ENCODE measurements at places on chromosomes 4 and X.
A peak's percentile ranks its signal among the peaks of the same experiment; 100 is the strongest.

DNA sequence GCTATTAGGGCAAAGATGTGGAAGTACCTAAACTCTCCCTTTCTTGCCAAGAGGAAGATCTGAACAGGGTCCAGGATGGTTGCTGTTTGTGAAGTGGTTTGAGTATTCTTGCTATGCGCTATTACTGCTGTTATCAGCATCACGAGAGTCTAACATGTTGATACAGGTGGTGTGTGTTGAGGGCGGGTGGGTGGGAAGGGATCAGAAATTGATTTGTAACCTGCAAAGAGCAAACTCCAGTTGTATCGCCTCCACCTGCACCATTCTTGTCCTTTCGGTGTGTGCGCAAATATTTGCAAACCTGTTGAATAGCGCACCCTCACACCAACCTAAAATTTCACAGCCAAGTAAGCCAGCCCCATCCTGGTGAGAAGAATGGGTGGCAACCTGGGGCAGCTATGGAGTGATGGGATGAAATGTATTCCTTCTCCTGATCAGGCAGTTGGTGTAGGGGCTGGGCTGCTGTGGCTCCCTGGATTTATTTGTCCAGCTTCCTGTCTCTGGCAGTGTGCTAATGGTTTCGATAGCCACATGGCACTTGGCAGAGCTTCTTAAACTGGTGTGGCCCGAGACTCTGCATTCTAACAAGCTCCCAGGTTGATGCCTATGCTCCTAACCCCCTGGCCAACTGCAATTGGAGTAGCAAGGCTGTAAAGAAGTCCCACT lies 102.6 kb upstream of the SCML1 start:
- no peak for DNase-seq

DNA sequence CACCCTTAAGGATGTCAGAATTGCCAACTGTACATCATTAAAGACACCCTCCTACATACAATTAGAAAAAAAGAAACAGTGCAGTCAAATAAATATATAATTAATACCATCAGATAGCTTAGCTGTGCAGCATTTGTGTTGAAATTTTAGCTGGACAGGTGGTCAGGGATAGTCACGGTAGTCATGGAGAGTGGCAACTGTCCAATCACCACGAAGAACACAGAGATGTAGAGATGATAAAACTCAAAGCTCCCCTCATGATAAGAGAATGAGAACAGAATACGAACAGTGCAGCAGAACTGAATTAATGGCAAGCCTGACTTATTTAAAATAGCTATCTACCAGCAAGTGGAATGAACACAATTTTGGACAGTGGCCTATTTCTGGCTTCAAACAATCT lies 27.2 kb downstream of the SLC39A8 start:
- no peak for DNase-seq

DNA sequence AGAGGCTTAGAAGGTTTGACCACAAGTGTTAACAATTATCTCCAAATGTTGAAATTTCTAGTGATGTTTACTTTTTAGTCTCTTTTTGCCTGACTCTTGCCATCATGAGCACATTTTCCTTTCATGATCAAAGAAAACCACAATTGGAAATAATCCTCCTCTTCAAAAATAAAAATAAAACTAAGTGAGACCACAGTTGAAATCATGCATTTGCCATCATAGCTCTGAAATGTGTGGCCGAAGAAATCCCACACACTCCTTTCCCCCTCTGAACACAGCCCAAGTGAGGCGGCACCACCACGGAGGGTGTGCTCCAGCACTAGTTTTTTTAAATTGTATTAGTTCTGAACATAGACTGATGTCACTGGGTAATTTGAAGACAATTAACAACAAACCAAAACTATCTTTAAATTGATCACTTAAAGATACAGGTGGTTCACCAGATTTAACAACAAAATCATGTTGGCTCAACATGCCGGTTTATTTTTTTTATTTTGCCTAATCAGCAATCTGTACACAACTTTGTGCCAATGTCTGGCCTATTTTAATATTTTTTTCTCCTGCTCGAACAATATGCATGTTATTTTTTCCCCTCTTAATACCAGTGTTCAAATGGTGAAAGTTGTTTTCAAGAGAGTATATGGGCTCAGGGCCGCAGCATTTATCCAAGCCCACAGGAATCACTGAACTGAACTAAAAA lies 17.6 kb downstream of the APBB2 start:
- no peak for DNase-seq

DNA sequence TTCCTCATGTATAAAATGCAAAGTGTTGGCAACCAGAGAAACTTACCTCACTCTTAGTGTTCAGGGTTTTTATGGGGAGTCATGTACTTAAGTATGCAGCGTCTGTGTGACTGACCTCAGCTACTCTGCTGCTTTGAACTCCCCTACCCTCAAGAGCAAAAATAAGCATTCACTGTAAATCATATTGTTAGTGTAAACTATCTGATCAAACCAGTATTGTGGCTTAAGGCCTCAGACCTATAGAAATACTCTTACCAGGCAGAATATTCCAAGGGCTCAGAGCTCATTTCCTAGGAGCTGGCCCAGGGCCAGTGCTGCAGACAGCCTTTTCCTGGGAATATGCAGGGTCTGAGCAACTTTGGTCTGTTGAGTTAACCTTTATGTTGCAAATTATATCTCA lies 453.1 kb downstream of the CCSER1 start:
- no peak for DNase-seq

- DNase-seq, result no peak
These were observed 216.0 kb upstream of the TAPT1 start for GRCh38 chr4:16442296-16442695.

DNA sequence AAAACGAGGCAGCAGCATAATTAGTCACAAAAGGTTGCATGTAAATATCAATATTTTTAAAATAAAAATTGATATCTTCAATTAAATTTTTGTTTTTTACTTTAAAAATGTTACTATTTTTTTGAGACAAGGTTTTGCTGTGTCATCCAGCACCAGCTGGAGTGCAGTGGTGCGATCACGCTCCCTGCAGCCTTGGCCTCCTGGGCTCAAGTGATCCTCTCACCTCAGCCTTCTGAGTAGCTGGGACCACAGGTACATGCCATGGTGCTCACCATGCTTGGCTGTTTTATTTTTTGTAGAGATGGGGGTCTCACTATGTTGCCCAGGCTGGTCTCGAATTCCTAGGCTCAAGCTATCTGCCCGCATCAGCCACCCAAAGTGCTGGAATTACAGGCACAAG lies 96.8 kb upstream of the FRAS1 start:
- DNase-seq, result no peak

DNA sequence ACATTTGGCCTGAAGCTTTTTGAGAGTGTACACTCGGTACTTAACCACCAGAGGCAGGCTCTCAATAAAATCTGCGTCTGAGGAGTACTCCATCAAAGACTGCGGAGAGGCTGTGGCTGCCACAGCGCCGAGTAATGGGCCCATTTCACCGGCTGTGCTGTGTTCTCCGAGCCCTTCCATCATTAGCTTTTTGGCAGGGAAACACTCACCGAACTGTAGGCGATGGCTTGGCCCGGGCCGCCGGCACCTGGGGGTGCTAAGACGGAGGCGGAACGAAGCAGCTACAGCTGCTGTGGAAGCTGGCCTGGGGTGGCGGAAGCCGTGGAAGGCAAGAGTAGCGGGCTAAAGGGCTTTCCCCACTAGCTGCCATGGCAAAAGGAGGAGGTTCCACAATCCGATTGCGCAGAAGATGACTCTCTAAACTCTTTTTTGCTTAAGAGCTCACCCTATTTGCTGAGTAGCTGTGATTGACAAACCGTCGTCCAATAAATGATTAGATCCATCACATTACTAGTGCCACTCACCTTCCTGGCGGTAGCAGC lies 48.5 kb upstream of the PABPC1L2A start:
- no peak for DNase-seq

DNA sequence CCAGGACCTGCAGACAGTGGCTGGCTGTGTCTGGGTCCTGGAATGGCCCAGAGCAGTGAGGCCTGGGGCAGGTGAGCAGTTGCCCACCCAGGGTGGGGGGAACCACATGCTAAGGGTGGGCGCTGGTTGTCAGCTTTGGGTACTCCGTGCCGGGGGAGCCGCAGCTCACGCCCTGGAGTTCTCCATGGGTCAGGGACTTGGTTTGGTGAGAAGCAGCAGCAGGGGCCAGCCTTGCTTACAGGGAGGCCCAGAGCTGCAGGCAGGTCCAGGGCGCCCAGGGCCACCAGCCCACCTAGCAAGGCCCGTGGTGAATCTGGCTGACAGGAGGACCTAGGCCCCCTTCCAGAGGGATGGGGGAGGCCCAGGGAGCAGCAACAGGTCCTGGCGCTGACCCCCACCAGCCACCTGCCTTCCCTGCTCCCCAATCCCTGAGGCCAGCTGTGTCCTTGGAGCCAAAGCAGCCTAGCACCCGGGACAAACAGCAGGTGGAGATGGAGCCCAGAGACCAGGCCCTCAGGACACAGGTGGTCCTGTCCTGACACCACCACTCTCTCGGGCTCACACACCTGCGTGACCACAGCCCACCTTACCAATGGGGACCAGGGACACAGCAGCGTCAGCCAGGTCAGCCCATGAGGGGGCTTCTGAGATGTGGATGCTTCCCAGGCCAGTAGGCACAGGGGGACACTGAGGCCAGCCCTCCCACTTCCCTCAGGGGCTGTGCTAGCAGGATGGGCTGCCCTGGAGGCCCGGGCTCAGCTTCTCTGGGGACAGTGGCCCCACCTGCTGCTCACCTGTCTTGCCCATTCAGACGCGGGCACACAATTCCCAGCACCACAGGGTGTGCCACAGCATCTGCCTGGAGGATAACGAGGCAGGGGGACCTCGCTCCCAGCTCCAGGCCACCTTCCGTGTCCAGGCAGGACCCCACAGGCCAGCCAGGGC lies 3.5 kb downstream of the MXD4 start:
- no peak for DNase-seq

GRCh38 chrX:118534716-118535493 lies 39.3 kb downstream of the DOCK11 start:
- no peak for DNase-seq

DNA sequence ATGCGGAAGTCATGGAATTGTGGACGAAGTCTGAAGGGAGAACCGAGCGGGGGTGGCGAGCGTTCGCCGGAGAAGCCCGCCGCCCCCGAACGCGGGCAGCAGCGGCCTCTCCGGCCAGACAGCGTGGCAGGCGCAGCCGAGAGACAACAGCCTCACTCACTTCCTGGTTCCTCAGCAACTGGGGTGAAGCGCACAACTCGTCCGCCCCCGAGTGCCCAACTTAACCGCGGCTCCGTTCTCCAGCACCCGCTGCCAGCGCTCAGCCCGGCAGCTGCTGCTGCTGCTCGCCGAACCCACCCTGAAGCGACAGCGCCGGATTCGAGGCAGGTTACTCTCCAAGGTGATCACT lies 68.0 kb downstream of the NOCT start:
- peak; percentile 78 for DNase-seq

GRCh38 chr4:7472442-7473013 lies 37.8 kb upstream of the PSAPL1 start:
- DNase-seq, result no peak

GRCh38 chr4:1072830-1073446 lies 40.4 kb downstream of the RNF212 start:
- peak; percentile 95 for DNase-seq

DNA sequence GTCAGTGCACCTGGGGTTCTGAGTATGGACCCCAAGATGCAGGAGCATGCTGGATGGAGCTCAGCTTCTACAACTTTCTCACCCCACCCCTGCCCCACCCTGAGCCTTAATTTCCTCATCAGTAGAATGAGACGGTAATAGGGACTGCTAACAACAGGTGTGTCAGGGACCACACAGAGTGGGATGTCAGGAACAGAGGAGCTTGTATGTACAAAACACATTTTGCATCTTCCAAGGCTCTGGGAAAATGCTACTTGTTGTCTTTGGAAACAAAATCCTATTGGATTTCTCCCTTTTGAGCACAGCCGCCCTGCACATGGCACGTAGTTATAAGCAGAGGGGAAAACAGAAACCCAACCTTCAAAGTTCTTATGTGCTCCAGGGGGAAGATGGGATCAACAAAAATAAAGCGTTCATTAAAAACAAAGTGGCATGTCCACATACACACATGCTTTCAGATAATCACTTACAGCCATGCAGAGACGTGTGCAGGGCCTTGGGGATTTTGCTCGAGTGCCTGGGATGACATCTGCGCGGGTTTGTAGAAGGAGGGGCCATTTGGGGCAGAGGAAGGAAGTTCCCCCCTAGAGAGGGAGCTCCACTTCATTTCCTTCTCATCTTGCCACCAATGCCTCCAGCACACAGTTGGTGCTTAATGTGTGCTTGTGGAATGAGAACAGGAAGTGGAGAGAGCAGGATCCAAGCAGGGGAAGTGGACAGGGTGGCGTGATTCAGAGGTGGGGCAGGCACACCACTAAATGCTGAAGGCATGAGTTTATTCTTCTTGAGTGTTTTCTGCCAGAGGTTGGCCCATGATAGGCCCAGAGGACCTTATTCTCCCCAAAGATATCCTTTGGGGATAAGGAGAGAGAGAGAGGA lies 138.9 kb downstream of the SMIM20 start:
- no peak for DNase-seq

GRCh38 chrX:31652650-31653049 lies 580.8 kb upstream of the FTHL17 start:
- DNase-seq, result no peak

DNA sequence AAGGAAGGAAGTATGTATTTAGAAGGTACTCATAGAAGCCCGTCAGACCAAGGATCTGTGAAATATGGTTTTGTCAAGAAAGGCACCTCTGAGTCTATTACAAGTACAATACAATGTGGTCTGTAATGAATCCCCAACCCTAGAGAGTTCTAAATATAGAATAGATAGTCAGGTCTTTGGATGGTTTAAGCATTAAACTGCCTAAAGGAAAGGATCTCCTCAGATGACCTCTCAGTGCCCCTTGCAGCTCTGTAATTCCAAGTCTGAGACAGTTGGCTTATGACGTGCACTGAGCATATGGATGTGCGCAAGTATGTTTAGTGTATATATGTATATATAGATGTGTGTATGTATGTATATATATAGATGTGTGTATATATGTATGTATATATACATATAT lies 62.0 kb downstream of the CCSER1 start:
- no peak for DNase-seq

DNA sequence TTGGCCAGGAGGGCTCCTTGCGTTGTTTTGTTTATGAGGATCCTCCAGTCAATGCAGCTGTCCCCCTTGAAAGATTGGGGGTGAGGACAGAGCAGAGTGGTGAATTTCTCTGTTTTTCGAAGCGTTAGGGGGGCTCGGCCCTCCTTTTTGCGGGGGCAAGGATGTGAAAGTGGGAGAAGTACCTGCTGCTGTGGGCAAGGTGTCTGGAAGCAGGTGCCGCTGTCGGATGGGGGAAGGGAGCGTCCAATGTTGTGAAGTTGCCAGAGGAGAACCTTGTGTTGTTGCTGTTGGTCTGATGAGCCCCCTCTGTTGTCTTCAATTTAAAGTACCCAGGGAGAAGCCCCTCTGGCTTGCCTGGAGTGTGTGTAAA lies 613 bp downstream of the GLRB start:
- no peak for DNase-seq

DNA sequence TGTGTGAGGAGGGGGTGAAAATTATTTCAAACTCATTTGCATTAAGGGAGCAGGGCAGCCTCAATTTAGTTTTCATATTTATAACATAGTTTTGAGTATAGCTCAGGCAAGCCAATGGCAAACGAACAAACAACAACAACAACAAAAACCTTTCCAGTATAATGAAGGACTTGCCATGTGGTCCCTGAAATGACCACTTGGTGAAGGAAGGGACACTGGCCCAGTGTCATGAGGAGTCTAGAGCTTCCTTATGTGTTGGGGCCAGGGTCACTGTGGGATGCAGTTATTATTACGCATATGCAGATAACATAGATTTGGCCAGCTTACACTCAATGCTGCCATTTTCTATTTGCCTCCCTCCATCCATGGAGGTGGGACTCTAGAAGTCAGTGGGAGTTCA lies 23.3 kb downstream of the NKX3-2 start:
- no peak for DNase-seq

GRCh38 chr4:147693218-147693617 lies 9.3 kb upstream of the PRMT9 start:
- no peak for DNase-seq

Measured in NB4 (cell line).